ENCODE measurements at places on chromosomes 7 and 10.
A peak's percentile ranks its signal among the peaks of the same experiment; 100 is the strongest.

- DNase-seq = no peak
Observed at GRCh38 chr10:102633287-102633686, 11.0 kb upstream of the TRIM8 start.

DNA sequence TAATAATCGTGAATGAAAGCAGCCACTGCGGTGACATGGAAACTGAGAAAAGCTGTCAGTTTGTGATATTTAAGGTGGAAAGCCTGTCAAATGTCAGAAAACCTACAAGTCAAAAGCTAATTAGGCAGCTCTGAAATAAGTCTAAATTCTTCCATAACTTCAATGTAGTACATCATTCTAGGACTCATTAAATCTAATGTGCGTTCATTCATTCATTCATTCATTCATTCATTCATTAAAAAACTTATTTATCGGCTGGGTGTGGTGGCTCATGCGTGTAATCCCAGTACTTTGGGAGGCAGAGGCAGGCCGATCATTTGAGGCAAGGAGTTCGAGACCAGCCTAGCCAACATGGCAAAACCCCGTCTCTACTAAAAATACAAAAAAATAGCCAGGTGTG is 79.7 kb downstream of the ATE1 start:
- DNase-seq = no peak

DNA sequence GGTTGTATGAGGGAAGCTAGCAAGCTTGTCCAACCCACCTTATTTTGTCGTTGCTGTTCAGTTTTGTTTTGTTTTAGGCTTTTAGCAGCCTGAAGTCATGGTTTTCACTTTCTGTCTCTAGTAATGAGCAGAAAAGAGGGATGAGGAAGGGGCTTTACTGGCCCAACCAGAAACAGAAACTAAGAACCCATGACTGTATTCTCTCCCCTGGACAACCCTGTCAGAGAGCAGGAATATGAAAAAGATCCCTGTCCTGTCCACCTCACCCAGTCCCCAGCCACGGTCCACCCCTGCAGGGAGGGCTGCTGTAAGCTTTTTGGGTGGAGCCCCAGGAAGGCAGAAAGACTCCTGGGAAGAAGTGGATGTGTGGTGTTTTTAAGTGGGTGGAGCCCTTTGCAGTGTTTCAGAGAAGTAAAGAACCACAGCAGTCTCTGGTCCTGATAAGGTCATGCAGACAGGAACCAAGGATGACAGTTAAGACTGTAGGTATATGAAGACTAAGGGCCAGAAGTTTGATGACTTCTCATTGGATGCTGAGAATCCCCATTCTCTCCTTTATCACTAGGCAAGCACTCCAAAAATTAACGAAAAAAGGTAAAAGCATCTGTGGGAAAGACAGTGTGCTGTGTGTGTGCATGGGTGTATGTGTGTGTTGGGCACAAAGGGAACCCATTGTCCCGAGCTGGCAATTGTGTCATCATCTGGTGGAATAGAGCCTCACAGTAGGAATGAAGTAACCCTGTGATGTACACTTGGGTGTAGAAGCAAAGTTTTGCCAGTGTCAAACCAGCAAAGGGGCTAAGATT is 13.8 kb downstream of the MRPL32 start:
- peak; percentile 31 for DNase-seq

GRCh38 chr10:74824900-74825370 is 1.5 kb upstream of the KAT6B start:
- DNase-seq = peak; percentile 60

GRCh38 chr10:122859527-122859926 is 13.9 kb upstream of the CUZD1 start:
- no peak for DNase-seq

DNA sequence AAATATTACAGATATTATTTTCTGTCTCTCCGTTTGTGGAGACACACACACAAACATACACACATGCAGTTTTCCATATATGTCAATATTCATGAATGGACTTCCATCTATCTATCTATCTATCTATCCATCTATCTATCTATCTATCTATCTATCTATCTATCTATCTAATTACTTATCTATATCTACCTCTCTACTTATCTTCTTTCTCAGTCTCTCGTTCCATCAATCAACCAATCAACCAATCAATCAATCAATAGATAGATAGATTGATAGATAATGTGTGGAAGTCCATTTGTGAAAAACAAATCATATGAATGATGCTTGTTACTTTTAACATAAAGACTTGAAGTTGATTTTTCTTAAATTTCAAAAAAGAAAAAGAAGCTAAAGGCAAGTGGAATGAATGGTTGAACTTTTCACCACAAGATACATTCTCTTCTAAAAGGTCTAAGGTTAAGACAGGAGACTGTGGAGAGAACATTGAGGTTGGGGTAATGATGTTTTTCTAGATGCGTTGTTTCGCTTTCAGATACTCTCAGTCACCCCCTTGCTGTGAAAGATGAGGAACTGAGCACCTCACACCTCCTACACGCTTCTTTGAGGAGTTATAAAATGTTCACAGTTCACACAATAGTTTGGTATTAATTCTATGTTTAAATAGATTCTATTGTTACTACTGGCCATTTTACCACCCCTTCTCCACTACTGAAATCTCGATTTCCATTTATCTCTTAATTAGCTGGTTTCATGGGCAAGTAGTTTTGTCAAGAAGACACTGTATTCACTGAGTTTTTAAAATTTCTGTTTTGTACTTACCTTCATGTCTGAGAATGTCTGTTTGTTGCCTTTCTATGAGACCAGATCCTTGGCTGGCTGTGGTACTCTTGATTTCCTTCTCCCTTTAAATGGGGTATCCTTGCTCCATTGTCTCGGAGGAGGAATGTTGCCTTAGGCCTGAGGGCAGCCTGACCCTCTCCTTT is 114.1 kb downstream of the EMX2 start:
- peak; percentile 68 for DNase-seq

GRCh38 chr10:3217853-3218252 is 45.3 kb upstream of the PITRM1 start:
- no peak for DNase-seq

- no peak for DNase-seq
Observed at GRCh38 chr7:132584796-132585494, 8.7 kb upstream of the PLXNA4 start.

GRCh38 chr10:116548301-116548700 is 2.6 kb downstream of the PNLIP start:
- no peak for DNase-seq

DNA sequence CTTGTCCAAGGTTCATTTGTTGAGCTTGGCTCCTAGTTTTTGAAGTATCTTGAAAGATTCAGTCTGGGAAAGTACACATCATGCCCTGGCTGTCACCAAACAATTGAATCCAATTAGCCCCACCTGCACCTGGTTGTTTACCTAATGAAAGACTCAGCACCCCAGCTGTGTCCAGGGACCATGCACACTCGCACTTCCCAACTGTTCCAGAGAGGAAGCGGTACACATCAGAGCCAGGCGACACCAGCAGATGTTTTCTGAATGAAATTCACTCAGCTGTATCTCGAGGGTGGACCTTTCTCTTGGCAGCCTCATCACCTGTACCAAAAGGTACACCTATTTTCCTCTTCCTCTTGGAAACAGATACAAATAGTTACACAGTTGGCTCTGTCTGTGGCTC is 216.4 kb upstream of the LRGUK start:
- DNase-seq = no peak

All from GM10248 (cell line).